ENCODE measurements at places on chromosomes 2 and 18.
A peak's percentile ranks its signal among the peaks of the same experiment; 100 is the strongest.

- DNase-seq = no peak
Observed at GRCh38 chr2:37332560-37332959, 7.9 kb upstream of the PRKD3 start.

DNA sequence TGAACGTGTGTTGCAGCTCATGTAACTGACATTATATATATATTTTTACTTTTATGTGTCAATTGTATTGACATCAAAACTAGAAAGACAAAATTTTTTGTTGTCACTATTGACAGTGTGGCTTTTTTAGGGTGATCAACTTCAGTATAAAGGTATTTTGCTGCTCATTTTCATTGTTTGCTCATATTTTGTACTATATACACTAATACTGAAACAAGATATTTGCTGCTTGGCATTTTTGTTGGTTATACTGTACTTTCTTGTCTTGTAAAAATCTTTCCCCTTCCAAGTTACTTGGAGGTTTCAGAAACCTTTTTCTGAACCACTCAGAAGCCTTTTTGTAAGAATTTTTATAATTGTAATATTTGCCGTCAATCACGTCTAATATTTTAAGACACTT is 16.5 kb downstream of the AFTPH start:
- no peak for DNase-seq

DNA sequence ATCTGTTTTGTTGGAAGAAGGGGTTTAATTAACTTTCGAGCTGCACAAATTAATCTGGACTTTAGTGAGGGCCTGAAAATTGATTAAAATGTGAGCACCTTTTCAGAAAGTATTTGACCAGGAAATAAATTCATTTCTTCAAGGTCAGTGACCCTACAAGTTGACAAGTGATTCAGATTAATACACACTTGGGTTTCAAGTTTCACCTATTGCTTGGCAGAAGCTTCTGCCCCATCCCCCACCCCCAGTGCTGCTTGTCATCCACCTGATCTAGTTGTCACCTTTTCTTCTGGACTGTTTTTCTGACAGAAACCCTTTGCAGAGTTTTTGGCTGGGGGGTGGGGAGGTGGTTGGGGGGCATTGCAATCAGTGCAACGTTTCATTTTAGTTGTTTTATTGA is 46.2 kb downstream of the RPRM start:
- no peak for DNase-seq

DNA sequence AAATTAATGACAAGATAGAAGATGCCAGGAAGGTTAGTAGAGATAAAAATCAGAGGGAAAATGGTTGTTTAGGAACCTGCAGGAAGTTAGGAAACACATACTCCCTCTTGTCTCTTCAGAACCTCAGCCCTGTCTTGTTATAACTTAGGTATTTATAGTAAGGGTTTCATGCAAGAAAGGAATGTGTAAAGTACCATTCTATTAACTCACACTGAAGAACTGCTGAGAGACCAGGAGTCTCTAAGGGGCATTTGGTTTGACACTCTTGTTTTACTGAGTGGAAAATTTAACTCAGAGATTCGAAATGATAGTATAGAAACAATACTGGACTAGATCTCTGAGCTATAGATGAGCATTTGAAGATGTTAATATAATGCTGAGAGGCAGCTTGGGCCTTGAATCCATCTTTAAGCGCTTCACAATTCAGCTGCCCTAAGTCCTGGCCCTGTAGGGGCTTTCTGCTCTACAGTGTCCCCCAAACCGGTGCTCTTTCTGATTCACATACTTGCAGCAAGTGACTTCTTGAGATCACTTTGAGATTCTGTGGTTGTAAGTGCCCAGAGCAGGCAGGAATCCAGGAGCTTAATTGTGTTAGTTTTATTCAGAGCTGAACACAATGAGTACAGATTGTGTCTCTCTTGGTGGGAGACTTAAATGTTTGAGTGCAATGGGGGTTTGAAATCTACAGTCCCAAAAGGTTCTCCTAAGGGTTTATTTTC is 235.0 kb upstream of the RGPD4 start:
- no peak for DNase-seq

GRCh38 chr2:66803726-66804125 is 368.8 kb downstream of the MEIS1 start:
- DNase-seq = no peak

DNA sequence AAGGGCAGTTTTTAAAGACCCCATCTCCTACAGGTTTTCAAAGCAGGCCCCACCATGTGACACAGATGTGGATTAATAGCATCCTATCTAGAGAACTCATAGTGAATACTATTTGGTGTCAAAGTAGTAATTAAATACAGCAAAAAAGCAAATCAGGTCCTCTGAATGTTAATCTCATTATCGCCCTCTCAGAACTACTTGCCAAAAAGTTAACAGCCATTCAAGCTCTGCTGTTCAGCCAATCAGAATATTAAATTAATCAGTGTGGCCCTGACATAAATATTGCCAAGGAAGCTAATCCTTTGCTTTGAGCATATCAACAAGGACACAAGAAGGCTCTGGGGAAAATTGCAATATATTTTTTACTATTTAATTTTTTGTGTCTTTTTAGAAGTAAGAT is 428.9 kb upstream of the SOX11 start:
- no peak for DNase-seq

GRCh38 chr2:156037482-156037881 is 295.0 kb downstream of the NR4A2 start:
- peak; percentile 74 for DNase-seq

GRCh38 chr2:31132786-31133185 is 5.5 kb downstream of the GALNT14 start:
- no peak for DNase-seq

DNA sequence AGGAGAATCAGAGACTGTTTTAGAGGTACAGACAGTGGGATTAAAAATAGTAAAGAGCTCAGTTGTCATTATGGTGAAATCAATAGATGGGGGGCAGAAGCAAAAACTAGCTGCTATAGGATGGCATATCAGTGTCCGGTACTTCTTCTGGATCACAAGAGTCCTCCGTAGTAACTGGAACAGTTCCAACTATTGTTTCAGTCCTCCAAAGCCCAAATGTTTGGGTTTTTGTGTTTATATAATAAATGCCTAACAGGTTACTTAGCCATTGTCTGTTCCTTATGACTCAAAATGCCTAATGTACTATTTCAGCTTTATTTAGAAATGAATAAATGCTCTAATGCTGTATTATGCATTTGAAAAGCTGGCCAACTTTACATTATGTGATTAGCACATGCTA is 401.2 kb downstream of the PTH2R start:
- no peak for DNase-seq

DNA sequence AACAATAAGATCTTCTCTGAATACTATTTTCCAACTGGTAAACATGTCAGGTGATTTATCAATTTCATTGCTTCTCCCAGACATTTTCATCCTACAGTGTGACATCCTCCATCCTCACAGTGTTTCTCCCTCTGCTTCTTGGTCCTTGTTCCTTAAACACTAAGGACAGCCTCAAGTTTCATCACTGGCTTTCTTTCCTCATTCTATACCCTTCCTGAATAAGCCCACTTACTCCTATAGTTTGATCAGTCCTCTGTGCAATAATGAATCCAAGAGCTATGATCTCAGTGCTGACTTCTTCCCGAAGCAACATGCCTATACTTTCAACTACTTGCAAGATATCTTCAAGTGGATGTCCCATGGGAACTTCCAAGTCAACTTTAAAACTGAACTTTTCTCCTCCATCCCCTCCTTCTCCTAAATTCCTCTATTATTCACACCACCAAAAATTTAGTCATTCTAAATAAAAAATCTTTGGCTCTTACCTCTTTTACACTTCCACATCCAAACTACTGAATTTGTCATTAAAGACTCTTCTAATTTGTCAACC is 87.6 kb downstream of the FAM228A start:
- DNase-seq = no peak

GRCh38 chr2:145235312-145235711 is 715.4 kb upstream of the ZEB2 start:
- no peak for DNase-seq

DNA sequence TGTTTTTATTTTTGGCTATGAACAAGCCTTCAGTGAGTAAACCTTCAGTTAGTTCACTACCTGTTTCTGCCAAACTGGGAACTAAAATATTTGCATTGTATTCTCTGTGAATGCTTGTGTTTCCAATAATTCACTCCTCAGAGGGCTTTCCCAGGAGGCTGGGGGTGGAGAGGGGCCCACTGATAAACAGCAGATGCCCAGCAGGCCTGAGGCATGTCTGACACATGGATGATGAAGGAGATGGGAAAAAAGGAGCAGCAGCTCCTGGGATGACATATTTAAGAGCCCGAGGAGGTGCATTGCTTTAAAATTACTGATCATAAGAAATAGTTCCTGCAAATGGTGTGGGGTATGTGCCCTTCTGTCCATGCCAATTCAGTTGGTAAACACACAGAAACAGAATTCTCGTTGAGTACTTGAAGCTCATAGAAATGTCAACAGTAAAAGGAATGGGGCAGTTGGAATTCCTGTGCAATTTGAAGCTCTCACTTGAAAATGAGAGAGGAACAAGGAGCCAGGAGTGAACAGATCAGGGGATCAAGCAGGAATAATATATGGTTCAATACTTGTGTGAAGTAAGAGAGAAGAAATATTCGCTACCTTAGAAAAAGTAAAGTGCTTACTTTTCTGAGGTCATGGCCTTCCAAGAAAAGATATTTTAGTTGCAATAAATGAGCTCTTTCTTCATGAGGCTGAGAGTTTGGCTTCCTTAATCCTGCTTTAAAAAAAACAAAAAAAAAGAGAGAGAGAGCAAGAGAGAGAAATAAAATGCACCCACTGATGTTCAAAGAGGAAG is 22.0 kb upstream of the HNMT start:
- DNase-seq = no peak

DNA sequence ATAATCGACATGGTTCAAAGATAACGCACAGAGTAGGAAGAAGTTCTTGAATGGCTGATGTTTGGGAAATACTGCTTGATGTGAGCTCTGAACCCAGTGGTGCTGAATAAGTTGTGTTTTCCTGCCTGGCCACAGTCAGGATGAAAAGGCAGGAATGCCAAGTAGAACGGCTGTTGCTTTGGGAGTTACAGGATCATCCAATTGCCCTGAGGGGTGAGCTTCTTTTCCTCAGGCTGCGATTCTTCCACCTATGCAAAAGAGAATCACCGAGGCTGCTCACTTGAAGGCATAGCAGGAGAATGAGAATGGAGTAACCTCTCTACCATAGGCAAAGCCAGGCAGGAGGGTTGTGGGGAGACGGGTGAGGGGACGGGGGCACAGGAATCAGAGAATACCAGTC is 14.4 kb upstream of the IGFBP2 start:
- DNase-seq = no peak

GRCh38 chr18:3085612-3086011 is 72.7 kb upstream of the LPIN2 start:
- DNase-seq = no peak

DNA sequence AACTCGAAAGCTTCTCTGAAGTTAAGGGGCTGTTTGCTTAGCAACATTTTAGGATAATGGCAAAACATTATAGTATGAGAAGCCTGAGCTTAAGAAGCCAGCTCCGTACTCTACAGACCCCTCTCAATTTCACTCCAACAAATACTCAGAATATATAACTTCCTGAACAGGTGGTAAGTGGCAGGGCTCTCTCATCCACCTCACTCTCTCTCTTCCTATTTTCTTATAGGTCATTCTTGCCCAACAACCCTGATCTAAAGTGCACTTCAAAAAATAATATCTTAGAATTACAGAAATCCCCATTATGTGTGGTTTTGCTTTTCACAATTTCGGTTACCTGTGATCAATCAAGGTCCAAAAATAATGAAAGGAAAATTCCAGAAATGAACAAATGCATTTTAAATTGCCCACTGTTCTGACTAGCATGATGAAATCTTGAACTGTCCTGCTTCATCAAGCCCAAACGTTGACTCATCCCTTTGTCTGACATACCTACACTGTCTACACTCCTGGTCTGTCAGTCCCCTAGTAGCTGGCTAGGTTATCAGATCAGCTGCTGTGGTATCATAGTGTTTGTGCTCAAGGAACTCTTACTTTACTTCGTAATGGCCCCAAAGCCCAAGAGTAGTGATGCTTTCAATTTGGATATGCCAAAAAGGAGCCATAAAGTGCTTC is 122.8 kb upstream of the COL5A2 start:
- no peak for DNase-seq

DNA sequence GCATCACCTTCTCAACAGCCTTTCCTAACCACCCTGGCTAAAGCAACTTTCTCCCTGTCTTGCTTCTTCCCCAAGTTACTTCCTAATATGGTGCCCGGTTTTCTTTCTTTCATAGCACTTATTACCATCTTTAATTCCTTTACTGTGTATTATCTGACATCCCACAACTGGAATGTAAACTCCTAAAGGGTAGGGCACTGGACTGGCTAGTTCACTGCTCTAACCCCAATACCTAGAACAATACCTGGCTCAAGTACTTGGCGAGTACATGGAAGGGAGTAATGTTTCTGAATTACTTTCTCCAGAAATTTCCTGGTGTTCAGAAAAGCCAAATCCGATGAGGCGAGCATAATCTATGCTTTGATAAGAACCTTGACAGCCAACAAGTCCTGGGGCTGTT is 22.7 kb upstream of the RNF103 start:
- DNase-seq = no peak

- DNase-seq = peak; percentile 59
Observed at GRCh38 chr2:212124598-212124997, 414.0 kb downstream of the ERBB4 start.

DNA sequence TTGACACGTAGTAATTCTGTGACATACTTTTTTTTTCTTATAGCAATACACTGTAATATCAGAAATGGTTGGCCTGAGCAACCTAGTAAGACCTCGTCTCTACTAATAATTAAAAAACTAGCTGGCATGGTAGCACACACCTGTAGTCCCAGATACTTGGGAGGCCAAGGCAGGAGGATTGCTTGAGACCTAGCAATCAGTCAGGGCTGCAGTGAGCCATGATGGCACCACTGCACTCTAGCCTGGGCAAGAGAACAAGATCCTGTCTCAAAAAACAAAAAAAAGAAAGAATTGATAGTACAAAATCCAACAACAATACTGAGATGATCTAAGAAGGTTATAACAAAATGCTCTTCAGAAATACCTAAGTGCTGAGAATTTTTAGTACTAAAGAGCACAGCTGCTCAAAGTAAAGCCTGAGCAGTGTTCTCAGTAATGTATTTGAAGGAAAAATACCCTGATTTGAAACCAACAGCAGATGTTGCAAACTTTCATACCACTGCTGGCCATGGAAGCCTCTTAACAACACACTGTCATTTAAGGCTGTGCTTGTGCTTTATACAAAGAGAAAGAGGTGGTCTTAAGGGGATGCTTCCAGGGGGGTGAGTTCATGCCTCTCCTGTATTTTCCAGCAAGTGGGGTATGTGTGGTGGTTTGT is 132.6 kb upstream of the CDCA7 start:
- DNase-seq = no peak
